ENCODE measurements at places on chromosomes 1 and 21.

DNA sequence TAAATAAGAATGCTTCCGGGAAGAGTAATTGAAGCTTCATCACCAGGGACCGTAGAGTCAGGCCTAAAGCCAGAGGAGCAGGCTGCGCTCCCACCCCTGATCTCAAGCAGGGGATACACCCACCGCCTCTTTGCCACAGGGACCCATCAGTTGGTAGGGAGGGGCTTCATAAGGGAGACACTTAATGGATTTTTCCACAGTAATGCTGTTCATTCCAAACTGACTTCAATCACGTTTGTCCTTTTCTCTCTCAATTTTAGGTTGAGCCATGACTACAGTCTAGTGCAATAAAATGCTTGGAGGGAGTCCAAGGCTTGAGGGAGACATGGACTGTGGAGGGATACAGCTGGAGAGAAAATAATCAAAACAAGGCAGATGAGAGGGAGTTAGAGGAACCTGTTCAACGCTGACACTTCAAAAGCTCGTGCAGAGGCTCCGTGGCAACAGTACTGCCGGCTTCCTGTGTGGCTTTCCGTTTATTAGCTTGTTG, 111.5 kb downstream of the SEC16B start:
- no peak for DNase-seq

GRCh38 chr1:110272045-110272444, 61.9 kb downstream of the KCNC4 start:
- DNase-seq = no peak

- DNase-seq = no peak
Observed at GRCh38 chr1:12601700-12602658, 16.0 kb downstream of the DHRS3 start.

DNA sequence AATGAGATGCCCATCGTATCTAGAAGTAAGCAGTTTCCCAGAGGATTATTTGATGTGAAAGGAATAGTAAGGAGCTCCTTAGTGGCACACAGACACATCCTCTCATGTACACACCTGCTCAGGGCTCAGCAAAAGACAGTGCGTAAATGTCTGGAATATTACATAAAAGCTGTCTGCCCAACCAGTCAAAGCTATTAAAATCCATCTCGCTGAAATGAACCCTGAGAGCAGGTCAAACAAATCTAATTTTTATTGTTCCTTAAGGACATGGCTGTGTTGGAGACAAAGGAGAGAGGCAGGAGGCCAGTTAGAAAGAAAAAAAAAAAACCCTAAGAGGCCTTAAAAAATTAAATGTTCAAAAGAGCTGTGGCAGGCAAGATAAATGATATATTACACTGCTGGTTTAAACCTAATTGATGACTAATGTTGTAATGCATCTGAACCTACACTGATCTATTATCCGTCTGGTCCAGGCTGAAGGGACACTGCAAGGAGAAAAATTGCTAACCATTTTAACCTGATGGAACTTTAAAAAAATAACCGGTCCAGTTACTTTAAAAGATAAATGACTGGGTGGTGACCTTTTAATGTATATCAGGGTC, 58.5 kb upstream of the FGGY start:
- no peak for DNase-seq

DNA sequence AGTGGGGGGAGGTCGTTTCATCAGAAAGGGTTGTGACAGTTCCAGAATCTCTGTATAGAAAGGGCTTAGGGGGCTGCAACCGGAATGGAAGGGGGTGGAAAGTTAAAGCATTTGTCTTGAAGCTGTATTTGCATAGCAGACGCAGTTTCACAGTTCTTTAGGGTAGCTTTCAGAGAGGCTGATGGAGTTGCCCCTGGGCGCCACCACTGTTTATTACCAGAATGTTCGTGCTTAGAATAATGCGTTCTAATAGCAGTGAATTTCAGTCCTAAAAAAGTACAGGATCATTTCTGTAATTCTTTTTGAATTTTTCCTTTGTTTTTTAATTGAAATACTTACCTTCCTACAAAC, 1.3 kb downstream of the EXO1 start:
- no peak for DNase-seq

DNA sequence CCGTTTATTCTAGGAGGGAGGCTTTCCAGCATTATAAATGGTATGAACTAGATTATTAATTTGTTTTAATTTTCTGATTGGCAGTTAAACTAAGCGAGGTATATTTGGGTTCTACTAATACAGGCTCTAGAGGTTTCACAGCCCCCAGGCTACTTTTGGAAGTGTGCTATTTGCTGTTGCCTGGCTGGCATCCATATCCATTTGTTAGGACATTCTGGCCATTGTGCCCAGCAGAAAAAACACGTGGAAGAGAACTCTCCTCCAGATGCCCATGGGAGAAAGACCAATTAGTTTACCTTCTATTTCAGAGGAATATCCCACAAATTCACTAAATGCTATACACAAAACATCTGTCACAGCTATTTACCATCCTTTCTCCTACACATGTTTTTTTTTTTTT, 29.3 kb downstream of the MACO1 start:
- no peak for DNase-seq

GRCh38 chr21:33189237-33189636, 40.5 kb upstream of the IFNAR2 start:
- DNase-seq = no peak

- no peak for DNase-seq
Observed at GRCh38 chr1:154557248-154557938, 1.1 kb downstream of the UBE2Q1 start.

GRCh38 chr1:7704214-7705047, 66.7 kb upstream of the VAMP3 start:
- DNase-seq = peak; percentile 91

GRCh38 chr1:20685099-20685662, 24.0 kb upstream of the DDOST start:
- no peak for DNase-seq

GRCh38 chr1:32755810-32756159, 53.2 kb upstream of the SYNC start:
- no peak for DNase-seq

DNA sequence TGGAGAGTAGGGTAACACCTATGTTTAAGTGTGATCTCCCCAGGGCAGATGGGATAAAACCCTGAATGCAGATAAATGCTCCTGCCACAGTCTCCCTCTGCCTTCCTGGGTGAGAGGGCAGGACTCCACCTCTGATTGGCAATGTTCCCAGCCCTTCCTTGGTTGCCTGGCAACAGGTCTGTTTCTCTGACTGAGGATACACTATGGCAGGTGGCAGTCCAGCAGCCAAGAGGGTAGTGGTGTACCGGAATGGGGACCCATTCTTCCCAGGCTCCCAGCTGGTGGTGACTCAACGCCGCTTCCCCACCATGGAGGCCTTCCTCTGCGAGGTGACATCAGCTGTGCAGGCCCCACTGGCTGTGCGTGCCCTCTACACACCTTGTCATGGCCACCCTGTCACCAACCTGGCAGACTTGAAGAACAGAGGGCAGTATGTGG, at the start of gene DCDC2B:
Gene DCDC2B, plus strand, starts transcription at position 199 of the 438 bp plus-strand sequence. Its CDS starts 5 bp downstream, at position 204.
- peak; percentile 29 for DNase-seq

- peak; percentile 2 for DNase-seq
Observed at GRCh38 chr1:97849345-97850340, 71.2 kb downstream of the DPYD start.

DNA sequence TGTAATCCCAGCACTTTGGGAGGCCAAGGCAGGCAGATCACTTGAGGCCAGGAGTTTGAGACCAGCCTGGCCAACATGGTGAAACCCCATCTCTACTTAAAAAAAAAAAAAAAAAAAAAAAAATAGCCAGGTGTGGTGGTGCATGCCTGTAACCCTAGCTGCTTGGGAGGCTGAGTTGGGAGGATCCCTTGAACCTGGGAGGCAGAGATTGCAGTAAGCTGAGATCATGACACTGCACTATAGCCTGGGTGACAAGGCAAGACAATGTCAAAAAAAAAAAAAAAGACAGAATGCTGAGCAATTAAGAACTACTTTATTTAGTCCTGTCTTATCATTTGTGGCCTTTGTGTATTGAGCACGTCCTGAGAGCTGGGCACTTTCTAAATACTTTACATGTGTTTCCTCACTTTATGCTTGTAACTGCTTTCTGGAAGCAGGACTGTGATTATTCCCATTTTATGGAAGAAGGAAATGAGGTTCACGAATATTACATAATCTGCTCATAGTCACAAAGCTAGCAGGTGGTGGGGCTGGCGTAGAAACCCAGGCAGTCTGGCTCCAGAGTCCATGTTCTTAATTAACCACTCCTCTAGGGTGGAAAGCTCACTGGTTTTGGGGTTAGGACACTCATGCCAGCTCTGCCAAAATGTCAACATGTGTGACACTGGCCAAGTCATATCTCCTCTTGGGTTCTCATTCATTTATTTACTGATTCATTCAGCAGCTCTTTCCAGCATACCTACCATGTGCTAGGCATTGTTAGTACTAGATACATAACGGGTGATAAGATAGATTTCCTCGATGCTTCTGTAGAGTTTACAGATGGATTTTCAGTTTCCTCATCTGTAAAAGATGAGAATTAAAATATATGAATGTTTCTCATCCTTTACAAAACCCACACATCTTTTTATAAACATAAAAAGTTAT, 57.7 kb downstream of the DDR2 start:
- DNase-seq = no peak

GRCh38 chr1:151511636-151512215, 539 bp downstream of the CGN start:
- DNase-seq = peak; percentile 14

DNA sequence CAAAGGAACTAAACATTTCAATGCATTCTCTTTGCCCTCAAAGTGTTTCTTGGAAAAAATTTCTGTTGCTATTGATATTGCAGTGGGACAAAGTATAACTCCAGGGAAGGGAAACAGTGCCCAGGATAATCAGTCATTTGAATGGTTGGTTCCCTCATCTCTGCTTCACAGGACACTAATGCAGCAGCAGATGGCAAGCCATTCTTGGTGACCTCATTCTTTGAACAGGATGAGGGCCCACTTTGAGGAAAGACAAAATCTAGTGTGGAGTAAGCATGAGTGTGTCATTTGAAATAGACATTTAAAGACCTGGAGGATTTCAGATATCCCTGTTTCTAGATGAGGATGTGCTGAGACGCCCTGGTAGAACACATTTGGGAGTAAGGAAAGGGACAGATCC, 32.3 kb downstream of the CHRM3 start:
- no peak for DNase-seq

GRCh38 chr21:16186742-16187141, 457.0 kb downstream of the USP25 start:
- no peak for DNase-seq

- no peak for DNase-seq
Observed at GRCh38 chr1:54803761-54804470, 2.8 kb upstream of the TTC22 start.

- DNase-seq = no peak
Observed at GRCh38 chr1:197987294-197987693, 70.1 kb downstream of the LHX9 start.

GRCh38 chr21:46269466-46269865, 15.9 kb downstream of the MCM3AP start:
- no peak for DNase-seq

DNA sequence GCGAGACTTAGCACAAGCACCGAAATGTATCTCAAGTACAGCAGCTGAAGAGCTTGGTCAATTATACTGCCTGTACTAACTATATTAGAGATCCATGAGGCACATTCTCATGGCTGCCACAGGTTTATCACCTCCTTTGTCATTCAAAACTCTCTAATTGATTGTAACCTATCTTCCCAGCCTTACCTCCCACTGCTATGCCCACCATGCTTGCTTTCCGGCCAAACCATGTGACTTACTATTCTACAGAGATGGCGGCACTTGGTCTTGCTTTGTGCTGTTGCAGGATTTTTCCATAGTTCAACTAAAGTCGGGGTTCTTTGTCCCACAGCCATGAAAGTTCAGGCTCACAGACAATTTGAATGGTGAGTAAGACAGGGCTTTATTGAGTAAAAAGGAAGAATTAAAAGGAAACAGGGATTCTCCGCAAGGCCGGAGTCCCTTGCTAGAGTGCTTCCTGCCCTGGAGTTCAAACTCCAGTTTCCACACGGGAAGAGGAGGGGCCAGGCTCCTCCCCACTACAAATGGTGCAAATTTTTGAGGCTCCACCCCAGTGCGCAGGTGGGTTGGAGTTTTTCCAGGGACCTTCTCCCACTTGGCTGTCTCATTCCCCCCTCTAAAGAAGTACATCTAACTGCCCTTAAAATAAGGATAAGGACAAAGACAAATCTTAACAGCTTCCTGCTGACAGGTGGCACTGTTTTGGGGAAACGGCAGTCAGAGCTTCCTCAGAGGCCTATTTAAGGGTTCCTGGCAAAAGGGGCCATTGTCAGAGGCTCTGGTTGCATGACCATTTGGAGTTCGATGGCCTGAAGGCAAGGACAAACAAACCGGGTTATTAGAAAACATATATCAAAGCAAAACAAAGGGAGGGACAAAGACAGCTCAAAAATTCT, 28.7 kb downstream of the FMO2 start:
- no peak for DNase-seq

DNA sequence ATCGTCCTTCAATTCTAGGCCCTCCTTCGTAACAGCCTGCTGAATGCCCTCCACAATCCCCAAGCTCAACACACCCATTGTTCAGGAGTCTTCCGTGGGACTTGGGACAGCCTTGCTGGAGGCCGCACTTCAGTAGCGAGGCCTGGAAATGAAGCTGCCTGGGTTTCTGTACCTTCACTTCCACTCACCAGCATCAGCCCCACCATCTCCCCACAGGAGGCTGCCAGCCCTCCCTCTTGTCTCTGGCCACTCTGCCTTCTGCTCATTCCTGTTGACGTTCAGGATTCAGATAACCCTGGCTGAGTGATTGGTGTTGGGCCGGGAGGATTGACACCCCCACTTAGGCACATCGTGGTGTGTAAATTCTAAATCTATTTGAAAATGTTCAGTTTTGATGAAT, 23.4 kb upstream of the CSF1 start:
- no peak for DNase-seq

- no peak for DNase-seq
Observed at GRCh38 chr1:45911634-45912033, 108.2 kb downstream of the MAST2 start.

GRCh38 chr1:232459826-232460225, 170.1 kb downstream of the SIPA1L2 start:
- DNase-seq = no peak

- no peak for DNase-seq
Observed at GRCh38 chr1:245582026-245582425, 427.2 kb downstream of the KIF26B start.

DNA sequence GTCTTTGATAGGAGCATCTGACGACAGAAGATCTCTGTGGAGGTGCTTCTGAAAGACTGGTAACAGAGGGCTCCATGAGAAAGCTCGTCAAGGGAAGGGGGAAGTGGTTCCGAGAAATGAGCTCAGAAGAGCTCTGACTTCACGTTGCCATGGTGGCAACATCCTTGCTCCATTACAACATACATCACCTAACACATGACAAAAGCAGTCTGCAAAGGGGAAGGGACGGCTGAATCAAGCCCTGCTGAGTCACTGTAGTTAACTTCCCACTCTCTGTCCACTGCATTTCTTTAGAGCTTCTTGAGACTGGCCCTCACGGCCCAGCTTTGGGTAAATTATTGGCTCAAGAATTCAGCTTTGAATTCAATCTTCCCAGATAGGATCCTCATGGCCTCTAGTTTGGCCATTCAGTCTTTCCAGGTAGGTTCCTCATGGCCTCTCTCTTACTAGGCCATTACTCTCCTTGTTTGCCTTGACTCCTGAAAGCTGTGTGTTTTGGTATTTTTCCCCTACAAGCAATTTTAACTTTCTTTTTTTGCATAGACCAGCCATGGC, 88.0 kb upstream of the ZNF648 start:
- DNase-seq = peak; percentile 22
